ENCODE measurements at places on chromosomes 3 and 15.

DNA sequence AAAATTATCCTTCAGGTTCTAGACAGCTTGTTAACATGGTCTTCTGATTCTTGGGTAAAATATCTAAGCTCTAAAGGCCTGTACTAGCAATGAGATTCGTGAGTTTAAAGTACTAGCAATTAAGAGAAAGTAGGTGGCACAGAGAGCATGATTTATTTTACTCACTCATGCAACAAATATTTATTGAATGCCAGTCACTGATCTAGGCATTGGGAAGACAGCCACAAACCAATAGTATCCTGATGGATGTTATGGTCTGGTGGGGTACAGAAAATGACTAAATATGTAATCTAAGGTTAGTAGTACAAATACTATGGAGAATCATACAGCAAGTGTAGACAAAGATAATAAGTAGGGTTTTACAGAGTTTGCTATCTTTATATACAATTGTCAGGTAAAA lies 751.3 kb downstream of the ZNF385D start:
- DNase-seq = peak; percentile 51

GRCh38 chr3:196390116-196390515 lies 42.1 kb downstream of the UBXN7 start:
- no peak for DNase-seq

DNA sequence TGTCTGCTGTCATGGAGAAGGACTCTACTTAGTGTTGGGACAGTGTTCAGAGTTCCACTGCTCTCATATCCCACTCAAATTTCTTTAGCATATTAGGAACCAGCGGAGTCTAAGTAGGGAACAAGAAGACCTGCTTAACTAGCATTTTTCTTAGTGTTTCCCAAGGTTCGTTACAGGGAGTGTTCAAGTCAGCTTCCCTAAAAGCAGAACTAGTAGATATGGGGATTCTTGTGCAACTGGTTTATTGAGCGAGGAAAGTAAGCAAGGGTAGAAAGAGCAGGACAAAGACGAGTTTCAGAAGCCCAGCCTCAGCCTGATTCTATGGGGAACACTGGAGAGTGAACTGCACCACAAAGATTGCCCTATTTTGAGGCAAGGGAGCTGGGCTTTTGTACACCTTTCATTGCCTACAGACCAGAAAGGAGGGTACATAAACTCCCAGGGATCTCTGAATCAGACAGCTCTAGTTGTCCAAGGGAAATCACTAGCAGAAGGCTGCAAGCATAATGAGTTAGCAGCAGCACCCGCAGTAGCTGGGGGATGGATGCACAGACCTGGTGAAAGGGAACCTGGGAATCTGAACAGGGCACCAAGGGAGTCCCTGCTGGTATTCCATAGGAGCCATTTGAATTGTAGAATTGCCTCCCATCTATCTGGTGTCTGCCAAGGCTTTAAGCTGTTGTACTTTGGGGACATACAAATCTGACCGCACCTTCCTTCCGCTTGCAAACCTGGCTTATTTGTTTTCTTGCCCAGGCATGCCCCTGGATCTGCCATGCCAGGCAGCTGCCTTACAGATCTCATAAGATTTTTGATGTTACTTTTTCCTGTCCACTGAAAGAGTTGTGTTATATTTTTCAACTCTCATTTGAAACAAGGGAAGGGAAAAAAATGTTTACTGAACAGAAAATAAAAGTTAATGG lies 15.1 kb downstream of the CMTM7 start:
- no peak for DNase-seq

DNA sequence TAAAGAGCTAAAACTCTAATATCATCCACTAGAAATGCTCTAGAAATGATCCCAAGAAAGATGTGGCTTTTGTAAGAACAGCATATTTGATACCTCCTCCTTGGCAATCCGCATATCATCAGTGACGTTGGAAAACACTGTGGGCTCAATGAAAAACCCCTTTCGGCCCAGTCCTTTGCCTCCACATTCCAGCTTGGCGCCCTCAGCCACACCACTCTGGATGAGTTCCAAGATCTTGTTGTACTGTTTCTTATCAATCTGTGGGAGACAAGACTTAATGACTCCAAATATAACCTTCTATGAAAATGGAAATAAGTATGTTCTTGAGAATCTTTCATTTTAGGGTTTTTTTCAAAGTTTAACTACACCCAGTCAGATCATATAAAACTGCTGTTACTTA lies 103.6 kb downstream of the ALDH1A2 start:
- DNase-seq = no peak

DNA sequence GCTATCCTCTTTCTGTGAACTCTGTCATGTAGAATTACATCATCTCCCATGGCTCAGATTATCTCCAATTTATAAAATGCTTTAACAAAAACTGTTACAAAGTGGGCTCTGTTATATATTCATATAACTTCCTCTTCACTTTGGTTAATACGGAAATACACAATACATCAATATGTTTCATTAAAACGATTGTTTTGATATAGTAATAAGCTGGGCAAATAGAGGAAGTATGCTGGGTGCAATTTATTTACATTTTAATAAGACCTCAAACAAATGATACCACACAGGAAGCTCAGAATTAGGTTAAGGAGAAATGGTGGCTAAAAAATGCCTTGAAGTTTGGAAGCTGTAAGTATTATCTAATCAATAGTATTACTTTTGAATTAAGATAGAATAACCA lies 331.0 kb downstream of the ZBTB20 start:
- DNase-seq = no peak

- no peak for DNase-seq
These were observed 535.5 kb downstream of the SQOR start for GRCh38 chr15:46170326-46170725.

GRCh38 chr15:45904019-45904418 lies 269.2 kb downstream of the SQOR start:
- DNase-seq = no peak

DNA sequence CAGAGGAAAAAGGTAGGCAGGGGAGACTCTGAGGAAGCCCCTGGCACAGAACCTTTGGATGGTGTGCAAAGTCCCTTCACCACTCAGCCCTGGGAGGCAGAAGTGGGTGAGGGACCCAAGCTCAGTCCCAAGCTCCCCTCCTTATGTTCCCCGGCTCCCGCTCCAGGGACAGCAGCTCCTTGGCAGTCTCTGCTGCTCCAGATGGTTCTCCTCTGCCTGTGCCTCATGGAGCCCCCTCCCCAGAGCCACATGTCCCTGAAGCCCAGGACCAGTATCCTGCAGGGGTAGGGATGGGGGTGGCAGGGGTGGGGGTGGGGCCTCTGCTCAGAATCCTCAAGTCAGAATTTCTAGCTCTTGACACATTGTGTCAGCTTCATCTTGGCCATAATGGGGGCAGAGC lies 8.0 kb upstream of the CAMKV start:
- DNase-seq = no peak

GRCh38 chr3:16739541-16740105 lies 134.4 kb upstream of the DAZL start:
- DNase-seq = no peak

- DNase-seq = no peak
These were observed 116.5 kb downstream of the LRRK1 start for GRCh38 chr15:101035611-101036010.

- DNase-seq = no peak
These were observed 170.4 kb downstream of the FHIT start for GRCh38 chr3:61080737-61081445.

DNA sequence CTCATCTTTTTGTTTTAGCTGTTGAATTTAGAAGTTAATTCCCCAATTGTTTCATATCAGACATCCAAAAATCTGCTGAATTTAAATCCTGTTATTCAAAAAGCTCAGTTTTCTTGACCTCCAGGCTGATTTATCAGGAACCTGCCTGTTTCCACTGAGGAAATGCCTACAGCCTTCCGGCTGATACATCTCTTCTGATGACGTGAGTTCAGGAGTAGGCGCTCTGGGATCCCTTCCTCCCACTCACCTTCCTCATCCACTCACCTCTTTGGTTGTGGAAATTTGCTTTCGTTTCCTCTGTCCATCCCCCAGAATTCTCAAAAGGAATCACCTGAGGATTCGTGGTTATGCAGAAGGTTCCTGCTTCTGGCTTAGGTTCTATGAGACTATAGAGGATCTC lies 55.4 kb upstream of the ALDH1A3 start:
- DNase-seq = no peak

DNA sequence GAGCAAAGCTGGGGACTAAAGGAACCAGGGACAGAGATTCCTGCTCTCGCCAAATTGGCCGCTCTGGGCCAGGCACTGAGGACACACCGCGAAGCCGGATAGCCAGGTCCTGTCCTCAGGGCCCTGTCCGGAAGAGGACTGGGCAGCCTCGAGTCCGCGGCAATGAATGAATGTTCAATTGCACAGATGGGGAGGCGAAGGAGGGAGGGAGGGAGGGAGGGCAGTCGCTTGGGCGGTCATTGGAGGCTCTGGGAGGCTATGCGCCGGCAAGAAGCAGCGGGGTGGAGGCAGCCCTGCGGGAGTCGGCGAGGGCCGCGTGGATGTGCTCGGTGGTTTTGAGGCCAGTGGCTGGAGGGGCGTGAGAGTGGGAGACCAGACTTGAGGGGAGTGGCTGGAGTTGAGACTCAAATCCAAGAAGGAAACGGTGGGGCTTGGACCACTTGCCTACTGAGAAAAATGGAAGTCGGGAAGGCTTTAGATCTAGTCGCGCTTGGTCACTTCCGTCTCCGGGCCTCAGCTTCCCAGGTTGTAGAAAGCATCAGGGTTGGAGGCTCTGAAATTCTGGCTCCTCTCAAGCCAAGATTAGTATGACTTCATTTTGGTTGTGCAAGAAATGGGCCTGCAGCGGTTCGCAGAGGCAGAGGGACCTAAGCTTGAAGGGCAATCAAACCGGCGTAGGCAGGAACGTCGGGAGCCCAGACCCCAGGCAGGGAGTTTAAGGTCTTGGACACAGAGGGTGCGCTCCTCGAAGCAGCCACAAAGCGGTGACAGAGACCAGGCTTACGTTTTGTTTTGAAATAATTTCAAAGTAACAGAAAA lies 21.1 kb upstream of the PLXND1 start:
- peak; percentile 67 for DNase-seq

DNA sequence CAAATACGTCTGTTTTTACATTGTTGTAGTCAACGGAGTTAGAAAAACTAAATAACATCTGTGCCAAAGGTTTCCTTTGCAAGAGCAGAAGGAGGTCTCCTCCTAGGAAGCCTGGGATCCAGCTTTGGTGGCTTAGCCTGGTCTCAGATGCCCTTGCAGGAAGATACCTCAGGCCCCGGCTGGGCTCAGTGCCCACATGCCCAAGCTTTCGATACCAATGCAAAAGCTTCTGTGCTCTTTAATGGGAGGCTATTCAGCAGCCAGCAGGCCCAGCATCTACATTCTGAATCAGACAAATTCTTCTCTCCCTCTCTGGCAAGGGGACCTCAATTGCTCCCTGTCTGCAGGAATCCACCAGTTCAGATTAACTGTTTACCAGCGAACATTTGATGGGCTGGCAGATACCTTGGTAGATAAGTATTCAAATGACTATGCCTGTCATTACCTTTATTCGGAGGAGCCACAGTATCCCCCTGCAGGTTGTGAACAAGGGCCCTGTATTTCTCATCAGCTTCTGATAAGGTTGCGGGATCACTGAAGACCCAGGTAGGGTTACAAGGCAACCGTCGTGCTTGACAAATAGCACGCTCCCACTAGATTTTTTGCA lies 180.1 kb upstream of the KBTBD8 start:
- no peak for DNase-seq

GRCh38 chr3:32136703-32137102 lies 30.3 kb downstream of the GPD1L start:
- no peak for DNase-seq

DNA sequence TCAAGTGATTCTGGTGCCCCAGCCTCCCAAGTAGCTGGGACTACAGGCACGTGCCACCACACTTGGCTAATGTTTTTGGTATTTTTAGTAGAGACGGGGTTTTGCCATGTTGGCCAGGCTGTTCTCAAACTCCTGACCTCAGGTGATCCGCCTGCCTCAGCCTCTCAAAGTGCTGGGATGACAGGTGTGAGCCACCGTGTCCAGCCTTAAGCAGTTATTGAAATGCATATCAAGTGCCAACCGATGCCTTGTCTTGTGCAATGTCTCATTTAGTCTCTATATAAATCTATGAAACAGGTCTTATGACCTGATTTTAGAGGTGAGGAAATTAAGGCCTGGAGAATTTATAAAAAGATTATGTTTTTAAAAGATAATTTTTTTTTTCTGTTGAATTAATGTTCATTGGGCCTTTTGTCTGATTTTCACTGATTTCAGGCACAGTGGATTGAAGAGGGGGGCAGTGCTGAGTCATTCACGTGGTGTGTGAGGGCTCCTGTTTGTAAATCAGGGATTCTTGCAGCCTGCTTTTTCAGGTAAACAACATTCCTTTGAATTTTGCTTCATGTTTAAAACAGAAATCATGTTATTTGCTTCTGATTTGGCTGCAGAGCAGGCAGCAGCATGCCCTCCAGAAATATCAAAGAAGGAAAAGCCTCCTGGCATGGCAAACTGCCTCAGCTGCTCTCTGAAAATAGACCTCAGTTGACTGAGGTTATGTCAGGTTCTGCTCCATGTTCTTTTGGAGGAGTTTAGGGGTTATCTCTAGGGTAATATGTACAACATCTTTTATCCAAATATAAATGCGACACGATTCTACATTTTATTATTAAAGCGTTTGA lies 407.0 kb upstream of the RGMA start:
- DNase-seq = no peak

GRCh38 chr3:5463991-5464390 lies 276.5 kb downstream of the EDEM1 start:
- no peak for DNase-seq

GRCh38 chr15:35626571-35627318 lies 80.8 kb upstream of the DPH6 start:
- no peak for DNase-seq

- DNase-seq = no peak
These were observed 39.3 kb downstream of the TRANK1 start for GRCh38 chr3:36905545-36905944.

DNA sequence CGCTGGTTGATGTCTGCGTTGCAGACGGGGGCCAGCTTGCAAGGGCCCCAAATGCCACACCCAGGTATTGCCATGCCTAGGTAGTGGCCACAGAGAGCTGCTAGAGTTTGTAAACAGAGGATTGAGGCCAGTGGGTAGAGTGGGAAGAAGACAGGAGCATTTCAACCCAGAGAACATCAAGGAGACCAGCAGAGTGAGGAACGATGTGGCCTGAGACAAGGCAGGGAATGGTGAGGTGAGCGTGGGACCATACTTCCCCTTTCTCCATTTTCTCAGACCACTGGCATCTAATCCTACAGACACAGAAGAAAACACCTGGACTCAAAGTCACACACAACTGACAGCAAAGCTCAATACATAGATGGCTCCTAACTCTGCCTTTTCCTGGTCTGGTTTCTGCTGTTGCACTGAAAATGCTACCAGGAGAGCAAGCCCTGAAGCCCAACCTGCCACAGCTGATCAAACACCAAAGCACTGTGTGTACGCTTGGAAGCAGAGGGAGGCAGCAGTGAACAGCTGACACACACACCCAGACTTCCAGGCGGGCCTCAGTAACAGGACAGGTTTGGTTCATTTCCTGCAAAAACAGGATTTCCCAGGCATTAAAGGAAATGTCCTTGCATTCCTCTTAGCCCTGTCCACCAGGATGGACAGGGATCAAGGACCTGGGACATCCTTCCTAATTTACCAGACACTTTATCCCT lies 1.6 kb downstream of the FAM174B start:
- DNase-seq = no peak
